ENCODE measurements at places on chromosomes 7 and 10. TPM values are rescaled to one million over a fixed set of nuclear protein-coding genes. Genes with fewer than 3 reads are reported as not detected.

- H3K4me3 ChIP-seq, result no peak overlapping the region
- H3K27me3 ChIP-seq, result no peaks in the 10 kb centered on the region
- peaks cover 7% of the 10 kb centered on the region for H3K36me3 ChIP-seq
- no peak for DNase-seq
- no peak overlapping the region for H3K27ac ChIP-seq
- H3K4me1 ChIP-seq, result peaks cover 8% of the 10 kb centered on the region
Observed at GRCh38 chr10:102001435-102002068, 54.4 kb downstream of the ARMH3 start.

GRCh38 chr7:74464931-74465886, 11.5 kb downstream of the GTF2IRD1 start:
- no peak overlapping the region for H3K27ac ChIP-seq
- no peak for DNase-seq
- no peaks in the 10 kb centered on the region for H3K4me1 ChIP-seq
- no peak overlapping the region for H3K4me3 ChIP-seq
- no peaks in the 10 kb centered on the region for H3K27me3 ChIP-seq
- H3K36me3 ChIP-seq, result no peaks in the 10 kb centered on the region

DNA sequence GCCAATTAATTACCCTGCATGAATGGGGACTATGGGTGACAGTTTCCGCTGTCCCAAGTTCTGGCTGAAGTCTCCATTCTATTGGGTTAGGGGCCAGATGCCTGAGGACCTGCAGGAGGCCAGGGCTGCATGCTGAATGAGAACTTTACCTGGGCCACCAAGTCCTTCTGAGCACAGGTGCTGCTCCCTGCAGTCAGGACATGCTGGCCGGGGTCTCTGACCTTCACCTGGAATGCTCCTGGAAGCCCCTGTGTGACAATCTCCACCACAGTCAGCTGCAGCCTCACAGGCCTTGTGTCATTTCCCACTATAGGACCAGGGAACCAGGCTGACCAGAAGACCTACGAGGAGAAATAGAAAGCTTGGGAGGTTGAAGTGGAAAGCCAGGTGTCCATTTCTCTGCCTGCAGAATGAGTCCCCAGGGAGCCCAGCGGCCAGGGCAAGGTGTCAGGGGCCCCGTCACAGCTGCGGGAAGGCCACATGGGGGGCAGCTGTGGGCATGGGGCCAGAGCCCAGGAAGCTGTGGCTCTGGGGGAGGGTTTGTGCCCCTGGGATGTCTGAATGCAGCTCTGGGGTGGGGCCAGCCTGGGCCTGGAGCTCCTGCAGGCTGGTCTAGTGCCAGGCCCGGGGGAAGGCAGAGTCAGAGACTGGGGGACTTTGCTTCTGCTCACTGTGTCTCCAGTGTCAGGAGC, 5.6 kb upstream of the GIMAP8 start:
- no peak overlapping the region for H3K4me3 ChIP-seq
- no peak for DNase-seq
- H3K27ac ChIP-seq, result no peak overlapping the region
- H3K4me1 ChIP-seq, result no peaks in the 10 kb centered on the region
- peaks cover 15% of the 10 kb centered on the region for H3K27me3 ChIP-seq

DNA sequence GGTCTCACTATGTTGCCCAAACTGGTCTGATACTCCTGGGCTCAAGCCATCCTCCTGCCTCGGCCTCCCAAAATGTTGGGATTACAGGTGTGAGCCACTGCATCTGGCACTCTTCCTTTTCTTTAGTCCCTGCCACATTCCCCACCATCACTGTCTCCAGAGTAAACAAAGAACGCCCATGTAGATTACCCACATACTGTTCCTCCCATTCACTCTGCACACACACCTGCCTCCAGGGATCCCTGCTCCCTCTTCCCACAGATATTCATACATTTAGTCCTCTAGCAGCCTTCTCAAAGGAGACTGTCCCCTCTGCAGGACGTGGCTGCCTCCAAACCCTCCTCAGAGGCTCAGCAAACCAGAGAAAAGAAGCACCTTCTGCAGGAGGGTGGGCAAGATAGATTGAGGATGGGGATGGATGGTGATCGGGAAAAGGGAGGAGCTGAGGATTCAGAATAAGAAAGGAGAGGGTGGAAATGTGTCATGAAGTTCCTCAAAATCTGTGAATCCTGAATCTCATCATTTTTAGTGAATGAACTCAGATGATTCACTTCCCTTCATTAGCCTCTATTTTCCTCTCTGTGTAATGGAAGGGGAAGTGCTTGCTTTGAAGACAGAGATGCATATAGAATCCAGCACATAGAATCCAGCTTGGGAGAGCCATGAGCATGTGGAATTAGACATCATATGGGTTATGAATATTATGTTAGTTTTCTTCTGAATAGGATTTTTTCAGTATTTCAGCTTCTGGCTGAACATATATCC, 5.5 kb upstream of the PLAU start:
- peak; percentile 33 for DNase-seq
- no peak overlapping the region for H3K4me3 ChIP-seq
- no peaks in the 10 kb centered on the region for H3K27me3 ChIP-seq
- H3K27ac ChIP-seq, result peak overlapping the region; percentile 96

DNA sequence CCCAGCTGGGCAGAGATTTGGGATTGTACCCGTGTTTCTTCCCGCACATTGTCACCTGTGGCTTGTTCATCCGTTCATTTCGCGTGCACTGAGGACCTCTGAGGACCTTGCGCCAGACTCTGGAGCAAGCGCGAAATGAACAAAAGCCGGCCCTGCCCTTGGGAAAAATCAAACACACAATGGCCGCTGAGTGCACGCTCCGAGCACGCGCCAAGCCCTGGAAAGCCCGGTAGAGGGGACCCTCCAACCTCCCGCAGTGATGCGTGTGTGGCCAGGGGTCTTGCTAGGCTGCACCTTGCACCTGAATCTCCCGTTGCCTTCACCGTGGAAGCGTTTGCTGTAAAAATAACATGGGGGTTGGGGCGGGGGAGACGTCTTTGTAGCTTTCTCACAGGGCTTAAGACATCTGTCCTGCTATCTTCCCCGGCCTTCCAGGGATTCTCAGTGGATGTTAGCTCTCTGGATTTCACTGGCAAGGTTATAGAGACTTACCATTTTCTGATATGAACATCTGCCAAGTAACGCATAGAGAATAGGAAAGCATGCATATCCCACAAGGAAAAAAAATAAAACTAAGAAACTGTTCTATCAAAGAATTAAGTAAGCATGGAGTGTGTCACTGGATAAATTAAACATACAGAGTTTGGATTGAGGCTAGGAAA, 37.3 kb downstream of the ZNF777 start:
- no peaks in the 10 kb centered on the region for H3K36me3 ChIP-seq
- H3K27ac ChIP-seq, result no peak overlapping the region
- no peaks in the 10 kb centered on the region for H3K27me3 ChIP-seq
- DNase-seq, result no peak
- H3K4me1 ChIP-seq, result no peaks in the 10 kb centered on the region

GRCh38 chr7:110988890-110989501, 101.9 kb upstream of the LRRN3 start:
- H3K36me3 ChIP-seq, result no peaks in the 10 kb centered on the region
- no peak overlapping the region for H3K4me3 ChIP-seq
- no peak overlapping the region for H3K27ac ChIP-seq
- no peaks in the 10 kb centered on the region for H3K4me1 ChIP-seq
- peak; percentile 18 for DNase-seq

DNA sequence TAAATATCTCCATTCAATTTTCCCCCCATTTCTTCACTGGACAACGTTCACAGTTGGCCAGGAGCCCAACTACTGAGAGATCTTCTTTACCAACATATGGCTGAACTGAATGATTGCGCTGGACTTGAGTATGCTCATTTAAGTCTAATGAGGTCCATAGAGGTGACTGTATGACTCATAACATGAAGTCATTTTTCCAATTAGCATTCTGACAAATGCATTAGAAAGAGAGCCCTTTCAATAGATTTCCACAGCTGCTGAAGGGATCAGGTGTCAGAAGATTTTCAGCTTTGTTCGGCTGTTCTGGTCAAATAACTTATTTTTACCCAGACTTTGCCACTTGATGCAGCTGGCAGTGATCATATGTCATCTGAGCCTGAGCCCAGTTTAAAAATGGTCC, 438.0 kb downstream of the ETV1 start:
- H3K36me3 ChIP-seq, result no peaks in the 10 kb centered on the region
- H3K27me3 ChIP-seq, result no peaks in the 10 kb centered on the region
- no peaks in the 10 kb centered on the region for H3K4me1 ChIP-seq
- H3K4me3 ChIP-seq, result no peak overlapping the region
- H3K27ac ChIP-seq, result no peak overlapping the region

DNA sequence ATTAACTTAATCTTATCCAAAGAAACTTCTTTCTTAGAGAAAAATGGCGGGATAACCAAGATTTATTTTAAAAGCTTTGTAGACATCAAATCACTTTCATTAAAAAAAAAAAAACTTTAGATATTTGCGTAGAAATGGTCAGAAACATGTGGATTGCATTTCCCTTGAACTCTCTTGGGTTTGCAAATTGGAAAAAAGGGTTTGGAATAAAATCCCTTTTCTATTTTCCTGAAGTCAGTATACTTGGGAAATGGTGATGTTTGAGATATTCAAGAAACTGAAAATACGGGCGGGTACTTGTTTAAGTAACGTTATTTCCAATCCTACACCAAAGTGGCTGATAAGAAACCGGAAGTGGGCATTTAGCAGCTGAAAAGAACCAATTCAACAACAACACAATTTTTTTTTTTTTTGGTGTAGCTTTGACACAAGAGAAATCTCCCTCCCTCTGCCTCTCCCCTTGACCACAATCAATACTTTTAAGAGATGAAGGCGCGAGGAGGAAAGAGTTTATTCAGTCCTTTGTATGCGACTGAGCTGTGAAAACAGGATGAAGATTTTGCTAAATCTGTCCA, 13.7 kb upstream of the GFRA1 start:
- no peak overlapping the region for H3K27ac ChIP-seq
- H3K4me1 ChIP-seq, result no peaks in the 10 kb centered on the region
- DNase-seq, result no peak
- H3K27me3 ChIP-seq, result no peaks in the 10 kb centered on the region
- H3K36me3 ChIP-seq, result no peaks in the 10 kb centered on the region

DNA sequence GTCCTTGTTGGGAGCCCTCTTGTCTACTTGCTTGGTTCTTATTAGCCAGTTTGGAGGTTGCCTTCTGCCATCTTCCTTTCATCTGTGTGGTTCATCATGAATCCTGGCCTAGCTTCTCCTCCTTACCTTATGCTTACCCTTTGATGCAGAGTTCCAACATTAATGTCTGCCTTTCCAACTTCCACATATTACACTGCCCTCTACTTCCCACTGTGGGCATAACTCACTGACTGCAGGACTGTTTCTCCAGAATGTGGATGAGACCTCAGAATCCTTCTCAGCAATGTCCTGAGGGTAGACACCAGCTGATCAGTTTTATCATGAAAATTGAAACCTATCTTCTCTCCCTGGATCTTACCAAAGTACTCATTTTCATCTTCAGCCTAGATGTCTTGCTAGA, 491.0 kb downstream of the LRMDA start:
- no peaks in the 10 kb centered on the region for H3K4me1 ChIP-seq
- no peaks in the 10 kb centered on the region for H3K36me3 ChIP-seq
- peaks cover 4% of the 10 kb centered on the region for H3K27me3 ChIP-seq
- DNase-seq, result peak; percentile 16
- H3K4me3 ChIP-seq, result no peak overlapping the region

DNA sequence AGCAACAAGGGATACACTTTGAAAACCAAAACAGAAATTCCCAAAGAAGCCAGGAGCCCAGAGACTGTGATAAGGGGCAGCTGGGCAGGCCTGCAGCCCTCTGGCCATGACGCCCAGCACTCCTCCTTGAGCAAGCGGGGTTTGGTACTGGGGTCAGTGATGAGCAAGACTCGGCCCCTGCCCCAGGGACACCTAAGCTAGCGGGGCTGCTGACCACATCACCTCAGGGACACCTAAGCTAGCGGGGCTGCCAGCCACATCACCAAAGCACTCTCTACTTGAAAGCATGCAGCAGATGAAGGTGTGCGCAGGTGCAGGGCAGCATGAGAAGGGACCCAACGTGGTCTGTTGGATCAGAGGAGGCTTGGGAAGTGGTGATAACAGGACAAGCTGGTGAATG, 108.0 kb upstream of the PPP2R2D start:
- no peaks in the 10 kb centered on the region for H3K27me3 ChIP-seq
- no peaks in the 10 kb centered on the region for H3K36me3 ChIP-seq
- DNase-seq, result no peak
- no peak overlapping the region for H3K4me3 ChIP-seq
- H3K27ac ChIP-seq, result no peak overlapping the region

DNA sequence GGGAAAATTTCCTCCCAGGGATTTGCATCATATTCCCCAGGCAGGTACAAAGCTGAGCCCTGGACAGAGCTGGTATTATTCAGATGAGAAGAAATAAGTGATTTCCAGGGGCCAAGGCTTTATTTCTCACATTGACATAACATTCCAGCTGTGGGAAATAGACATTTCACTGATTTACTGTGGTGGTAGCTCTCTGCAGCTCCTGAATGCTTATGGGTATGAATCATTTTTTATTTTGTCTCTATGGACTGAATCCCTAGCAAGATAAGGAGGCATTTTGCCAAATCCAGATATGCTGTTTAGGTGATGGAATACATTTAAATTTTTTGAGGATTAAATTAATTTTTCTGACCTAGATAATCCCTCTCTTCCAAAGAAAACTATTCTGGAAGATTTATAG, 97.9 kb downstream of the MTPN start:
- no peak overlapping the region for H3K4me3 ChIP-seq
- H3K4me1 ChIP-seq, result peaks cover 18% of the 10 kb centered on the region
- no peaks in the 10 kb centered on the region for H3K36me3 ChIP-seq
- H3K27me3 ChIP-seq, result no peaks in the 10 kb centered on the region
- DNase-seq, result peak; percentile 24
- H3K27ac ChIP-seq, result no peak overlapping the region

GRCh38 chr7:105685161-105685560, 103.9 kb upstream of the EFCAB10 start:
- no peak for DNase-seq
- no peaks in the 10 kb centered on the region for H3K36me3 ChIP-seq
- no peak overlapping the region for H3K4me3 ChIP-seq
- peaks cover 10% of the 10 kb centered on the region for H3K4me1 ChIP-seq
- no peaks in the 10 kb centered on the region for H3K27me3 ChIP-seq

- no peak overlapping the region for H3K4me3 ChIP-seq
- no peak overlapping the region for H3K27ac ChIP-seq
- no peaks in the 10 kb centered on the region for H3K27me3 ChIP-seq
- H3K4me1 ChIP-seq, result peaks cover 75% of the 10 kb centered on the region
- H3K36me3 ChIP-seq, result 0 out of 2 replicates have a peak, but pooled peaks cover 3% of the 10 kb centered on the region
- DNase-seq, result peak; percentile 85
Observed at GRCh38 chr7:139725077-139725476, 52.7 kb downstream of the HIPK2 start.

DNA sequence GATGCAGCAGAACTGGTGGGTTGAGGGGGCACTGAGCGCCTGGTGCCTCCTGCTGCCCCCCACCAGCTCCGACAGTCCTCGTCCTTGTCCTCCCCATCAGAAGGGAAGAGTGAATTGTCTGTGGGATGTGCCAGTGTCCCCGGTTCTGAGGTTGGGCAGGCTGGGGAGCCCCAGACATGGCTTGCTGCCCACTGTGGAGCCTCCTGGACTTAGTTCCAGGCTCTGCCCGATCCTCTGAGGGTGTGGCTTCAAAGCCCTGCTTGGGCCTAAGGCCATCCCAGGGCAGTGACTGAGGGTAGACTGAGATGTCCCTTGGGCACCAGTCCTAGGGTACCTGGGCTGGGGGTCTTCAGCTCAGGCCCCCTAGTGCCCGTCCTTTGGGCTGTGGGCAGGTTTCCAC, 168.8 kb downstream of the RNF216 start:
- H3K27me3 ChIP-seq, result no peaks in the 10 kb centered on the region
- no peak overlapping the region for H3K4me3 ChIP-seq
- no peaks in the 10 kb centered on the region for H3K36me3 ChIP-seq
- DNase-seq, result no peak

The DYNC1I1 gene
- 0.38 TPM for total RNA-seq

The POM121L12 gene
- not detected for total RNA-seq

The LFNG gene
- 3.6 TPM for total RNA-seq

The VWA2 gene
- not detected for total RNA-seq

The INTS15 gene
- total RNA-seq, result 14.4 TPM
